NCI-H526 treated with DMSO at 0.1 percent for 48 hours (cell line): ENCODE measurements at places on chromosomes 4 and X.

GRCh38 chrX:43817444-43817843 lies 64.8 kb downstream of the MAOB start:
- no peak for DNase-seq

GRCh38 chrX:152989292-152989658 lies 4.6 kb downstream of the PNMA5 start:
- no peak for DNase-seq

DNA sequence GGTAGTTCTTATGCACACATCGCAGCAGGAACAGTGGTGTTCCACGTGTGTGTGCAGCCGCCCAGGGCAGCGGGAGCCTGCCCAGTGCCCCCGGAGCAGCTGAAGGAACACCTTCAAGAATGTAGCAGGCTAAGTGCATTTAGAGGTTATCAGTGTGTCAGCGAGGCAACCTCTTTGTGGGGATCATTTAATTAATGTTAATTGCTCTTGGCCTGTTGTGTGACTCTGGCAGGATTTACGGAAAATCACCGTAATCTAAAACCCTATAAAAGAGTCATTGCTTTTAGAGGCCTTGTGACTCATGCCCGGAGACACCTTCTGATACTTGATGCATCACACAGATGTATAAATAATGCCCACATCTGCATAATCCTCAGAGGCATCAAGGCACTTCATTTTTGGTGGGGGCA lies 47.3 kb upstream of the GATB start:
- DNase-seq, result no peak

- DNase-seq, result no peak
Observed at GRCh38 chr4:11480683-11481082, 52.0 kb upstream of the HS3ST1 start.

DNA sequence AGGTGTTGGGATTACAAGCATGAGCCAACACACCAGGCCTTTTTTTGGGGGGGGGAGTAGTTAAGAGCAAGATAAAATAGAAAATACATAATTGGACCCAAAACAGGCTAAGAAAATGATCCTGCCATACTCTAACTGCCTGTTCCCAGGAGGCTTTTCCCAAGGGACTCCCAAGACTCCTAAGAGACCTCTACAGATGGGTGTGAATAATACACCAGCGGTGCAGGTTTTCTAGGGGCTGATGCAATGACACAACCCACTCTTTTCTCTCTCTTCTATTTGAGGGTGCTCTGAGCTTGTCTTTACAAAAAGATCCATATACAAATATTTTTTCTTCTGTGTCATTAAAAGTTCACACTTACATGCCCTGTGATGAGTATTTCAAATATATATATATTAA lies 116.9 kb downstream of the RASL11B start:
- DNase-seq, result no peak

DNA sequence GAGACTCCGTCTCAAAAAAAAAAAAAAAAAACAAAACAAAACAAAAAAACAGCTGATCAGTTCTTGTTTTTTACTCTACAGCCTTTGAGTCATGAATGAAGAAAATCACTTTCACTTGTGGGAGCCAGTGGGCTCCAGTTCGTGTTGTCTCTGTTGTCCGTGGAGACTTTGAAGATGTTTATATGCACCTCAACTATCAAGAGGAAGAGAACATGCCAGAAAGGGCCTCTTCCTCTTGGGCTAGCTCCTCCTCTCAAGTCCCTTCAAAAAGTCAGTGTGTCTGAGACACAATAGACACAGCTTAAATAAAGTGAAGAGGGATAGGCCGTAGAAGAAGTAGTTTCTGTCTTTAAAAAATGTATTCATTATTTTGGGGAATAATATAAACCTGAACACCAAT lies 182.7 kb downstream of the KDR start:
- no peak for DNase-seq

DNA sequence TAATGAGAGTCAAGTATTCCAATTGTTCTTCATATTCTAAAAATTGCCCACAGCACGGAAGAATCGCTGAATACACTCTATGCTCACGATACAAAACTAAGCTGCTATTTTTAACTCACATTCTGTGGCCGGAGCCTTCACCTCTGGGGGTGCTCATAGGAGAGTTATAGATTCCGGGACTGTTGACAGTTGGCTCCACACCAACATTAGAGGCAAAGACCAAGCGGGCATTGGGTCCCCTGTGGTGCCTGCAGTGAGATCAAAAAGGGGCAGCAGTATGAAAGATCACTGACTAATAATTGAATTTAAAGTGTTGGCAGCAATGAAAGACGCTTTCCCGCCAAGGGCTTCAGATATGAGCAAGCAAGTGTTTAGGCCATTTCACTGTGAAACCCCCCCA lies 146.0 kb downstream of the TMEM144 start:
- no peak for DNase-seq

- no peak for DNase-seq
Observed at GRCh38 chr4:72418458-72418857, 150.6 kb downstream of the ADAMTS3 start.

- DNase-seq, result no peak
Observed at GRCh38 chr4:71593311-71593710, 190.6 kb downstream of the GC start.

- DNase-seq, result no peak
Observed at GRCh38 chr4:103075435-103075893, 1.1 kb downstream of the SLC9B2 start.

DNA sequence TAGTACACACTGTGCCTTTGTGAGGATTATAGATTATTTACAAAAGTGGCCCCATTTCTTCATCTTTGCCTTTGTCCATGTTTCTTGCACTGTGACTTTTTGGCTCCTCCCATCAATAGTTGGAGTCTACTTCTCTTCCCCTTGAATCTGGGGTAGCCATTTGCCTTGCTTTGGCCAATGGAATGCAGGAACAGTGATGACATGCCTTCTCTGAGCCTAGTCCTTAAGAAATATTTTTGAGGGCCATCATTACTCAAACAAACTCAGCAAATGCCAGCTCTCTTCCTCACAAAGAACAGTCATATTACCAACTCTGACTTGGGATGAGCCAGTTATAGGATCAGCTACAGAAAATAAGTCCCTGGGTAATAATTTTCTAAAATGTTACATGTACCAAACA lies 189.6 kb downstream of the FRMPD4 start:
- no peak for DNase-seq

DNA sequence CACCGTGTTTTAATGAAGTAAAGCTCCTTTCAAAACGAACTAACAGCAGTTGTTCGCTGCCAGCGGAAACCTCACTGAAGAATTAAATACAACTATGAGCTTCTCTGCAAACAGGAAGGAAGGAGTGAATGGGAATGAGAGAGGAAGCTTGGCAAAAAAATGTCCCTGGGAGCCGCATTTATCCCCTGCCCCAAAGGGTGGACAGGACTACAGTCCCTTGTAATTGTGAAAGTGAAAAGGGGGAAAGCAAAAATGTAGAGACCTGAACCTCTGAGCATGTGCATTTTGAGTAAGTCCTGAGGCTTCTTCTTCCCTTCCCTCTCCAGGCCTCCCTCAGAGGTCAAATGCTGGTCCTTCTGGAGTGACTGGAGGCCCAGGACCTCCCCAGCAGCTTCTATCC lies 53.8 kb upstream of the BMP2K start:
- no peak for DNase-seq

- DNase-seq, result no peak
Observed at GRCh38 chr4:174241162-174241561, 42.3 kb downstream of the FBXO8 start.

- DNase-seq, result no peak
Observed at GRCh38 chrX:36861601-36862000, 146.6 kb upstream of the FAM47C start.
